ENCODE measurements at places on chromosomes 3 and 15. TPM values are rescaled to one million over a fixed set of nuclear protein-coding genes. Genes with fewer than 3 reads are reported as not detected.

The GOLGA6L26 gene
- not detected for total RNA-seq

The PRSS50 gene
- under 0.01 TPM for total RNA-seq

The EIF2B5 gene
- total RNA-seq: 29.3 TPM

- DNase-seq: peak; percentile 64
These were observed 317.3 kb upstream of the CFAP20DC start for GRCh38 chr3:59367150-59367549.

DNA sequence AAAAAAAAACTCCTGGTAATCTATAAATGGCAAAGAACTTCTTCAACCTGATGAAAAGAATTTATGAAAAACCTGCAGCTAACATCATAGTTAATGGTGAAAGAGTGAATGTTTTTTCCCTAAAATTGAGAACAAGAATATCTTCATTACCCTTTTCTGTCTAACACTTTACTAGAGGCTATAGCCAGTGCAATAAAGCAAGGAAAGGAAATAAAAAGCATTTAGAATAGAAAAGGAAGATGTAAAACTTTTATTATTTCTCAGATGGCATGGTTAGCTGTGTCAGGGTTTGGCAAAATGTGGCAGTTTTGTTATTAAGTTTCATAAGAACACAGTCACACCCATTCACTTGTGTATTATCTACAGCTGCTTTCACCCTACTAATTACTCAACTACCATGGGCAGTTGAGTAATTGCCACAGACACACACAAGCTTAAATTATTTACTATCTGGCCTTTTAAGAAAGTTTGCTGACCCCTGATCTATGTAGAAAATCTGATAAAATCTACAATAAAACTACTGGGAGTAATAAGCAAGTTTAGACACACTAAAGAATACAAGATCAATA is 465.1 kb downstream of the MAGI1 start:
- DNase-seq: peak; percentile 41

DNA sequence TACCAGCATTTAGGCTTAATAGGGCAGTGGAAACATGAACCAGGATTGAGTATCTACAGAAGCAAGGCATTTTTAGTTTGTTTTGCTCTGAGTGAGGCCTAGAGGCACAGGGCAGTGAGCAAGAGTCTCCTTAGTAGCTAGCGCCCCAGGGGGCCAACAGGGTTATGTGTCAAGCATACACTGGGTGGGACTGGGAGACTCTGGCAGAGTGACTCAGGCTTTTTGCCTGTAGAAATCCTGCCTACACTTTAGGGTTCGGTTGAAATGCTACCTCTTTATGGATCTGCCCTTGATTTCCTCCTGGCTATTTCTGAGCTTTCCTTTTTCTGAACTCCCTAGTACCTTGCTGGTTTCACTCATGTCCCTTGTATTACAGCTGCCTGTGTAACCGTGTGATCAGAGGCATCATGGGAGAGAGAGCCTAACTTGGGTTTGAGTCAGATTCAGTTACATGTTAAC is 72.2 kb downstream of the TOP2B start:
- peak; percentile 76 for DNase-seq

GRCh38 chr3:121724130-121724529 is 25.4 kb downstream of the GOLGB1 start:
- DNase-seq: no peak

Data from mammary epithelial cell (primary cell).